ENCODE measurements at places on chromosomes 2 and 18. TPM values are rescaled to one million over a fixed set of nuclear protein-coding genes. Genes with fewer than 3 reads are reported as not detected.

DNA sequence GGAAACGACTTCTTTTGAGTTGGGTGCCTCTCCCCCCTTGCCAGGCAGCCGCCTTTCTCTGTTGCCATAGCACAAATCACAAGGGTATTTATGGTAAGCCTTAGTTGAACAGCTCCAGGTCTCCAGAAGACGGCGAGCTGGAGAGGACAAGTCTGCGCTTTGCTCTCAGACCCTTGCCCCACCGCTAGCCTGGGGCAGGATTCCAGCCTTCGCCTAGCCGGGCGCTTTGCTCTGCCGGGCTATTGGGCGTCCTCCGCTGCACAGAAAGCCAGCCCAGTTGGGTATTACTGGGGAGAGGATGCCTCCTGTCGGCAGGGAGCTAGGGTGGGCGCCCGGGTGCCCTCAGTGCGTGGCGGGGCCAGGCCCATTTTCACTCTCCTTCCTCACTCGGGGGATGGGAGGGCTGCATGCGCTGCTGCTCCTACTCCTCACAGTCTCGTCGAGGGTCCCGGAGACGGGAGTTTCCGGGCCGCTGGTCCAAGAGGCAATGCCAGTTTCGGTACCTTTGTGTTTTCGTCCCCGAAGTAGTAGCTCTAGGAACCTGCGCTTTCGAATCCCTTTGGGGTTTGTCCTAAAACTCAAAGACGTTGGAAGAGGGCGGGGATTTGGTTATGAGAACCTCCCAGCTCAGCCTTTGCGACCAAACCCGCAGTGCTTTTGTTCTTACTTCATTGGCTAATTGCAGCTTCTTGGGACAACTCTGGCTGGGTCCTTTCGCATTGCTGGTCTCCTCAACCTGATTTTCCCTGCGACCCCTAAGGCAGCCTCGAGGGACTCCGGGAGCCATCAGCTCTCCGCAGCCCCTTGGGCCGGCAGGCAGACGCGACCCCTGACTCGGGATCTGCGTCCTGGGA lies 3.6 kb upstream of the DLX2 start:
- DNase-seq: peak; percentile 58

- DNase-seq: peak; percentile 44
Observed at GRCh38 chr2:149928011-149928410, 340.4 kb upstream of the MMADHC start.

DNAH7 gene
- 0.26 TPM for total RNA-seq

- no peak for DNase-seq
Observed at GRCh38 chr2:72572501-72572900, 253.3 kb downstream of the EXOC6B start.

DNA sequence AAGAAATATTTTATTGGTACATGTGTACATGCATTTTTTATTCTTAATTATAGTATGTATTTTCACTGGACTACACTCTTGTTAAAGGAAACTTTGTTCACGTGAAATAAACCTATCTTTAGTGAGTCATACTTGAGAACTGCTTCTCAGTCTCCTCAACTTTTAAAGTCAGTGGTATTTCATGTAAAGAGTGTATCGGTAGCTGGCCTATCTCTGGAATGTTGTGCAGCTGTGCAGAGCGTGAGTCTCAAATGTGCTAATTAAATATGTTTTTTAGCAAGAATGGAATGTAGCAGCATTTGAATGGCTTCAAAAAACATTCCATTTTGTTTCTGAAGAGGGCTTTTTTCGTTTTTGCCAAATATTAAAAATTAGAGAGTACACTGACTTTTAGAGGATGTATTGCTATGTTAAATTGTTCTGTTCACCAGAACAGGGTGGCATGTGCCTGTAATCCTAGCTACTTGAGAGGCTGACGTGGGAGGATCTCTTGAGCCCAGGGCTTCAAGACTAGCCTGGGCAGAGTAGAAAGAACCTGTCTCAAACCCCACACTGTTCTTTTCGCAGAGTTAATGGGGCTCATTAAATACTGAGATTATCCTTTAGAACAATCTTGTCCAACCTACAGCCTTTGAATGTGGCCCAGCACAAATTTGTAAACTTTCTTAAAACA lies 14.3 kb downstream of the SPTBN1 start:
- peak; percentile 83 for DNase-seq

AMMECR1L gene
- 7.9 TPM for total RNA-seq

GRCh38 chr2:85303780-85304531 lies 23.8 kb downstream of the TGOLN2 start:
- DNase-seq: no peak

LBX2 gene
- total RNA-seq: 1.2 TPM

GRCh38 chr2:236562434-236562833 lies 7.2 kb upstream of the ACKR3 start:
- peak; percentile 2 for DNase-seq

GRCh38 chr2:206213514-206213845 lies 53.8 kb downstream of the EEF1B2 start:
- no peak for DNase-seq

Measured in LHCN-M2 (cell line).